Amygdala (tissue), 56 donors: ENCODE measurements at places on chromosomes 13 and 19.

- DNase-seq = no peak
Measured at GRCh38 chr13:74847966-74848365, 634.0 kb downstream of the TBC1D4 start.

DNA sequence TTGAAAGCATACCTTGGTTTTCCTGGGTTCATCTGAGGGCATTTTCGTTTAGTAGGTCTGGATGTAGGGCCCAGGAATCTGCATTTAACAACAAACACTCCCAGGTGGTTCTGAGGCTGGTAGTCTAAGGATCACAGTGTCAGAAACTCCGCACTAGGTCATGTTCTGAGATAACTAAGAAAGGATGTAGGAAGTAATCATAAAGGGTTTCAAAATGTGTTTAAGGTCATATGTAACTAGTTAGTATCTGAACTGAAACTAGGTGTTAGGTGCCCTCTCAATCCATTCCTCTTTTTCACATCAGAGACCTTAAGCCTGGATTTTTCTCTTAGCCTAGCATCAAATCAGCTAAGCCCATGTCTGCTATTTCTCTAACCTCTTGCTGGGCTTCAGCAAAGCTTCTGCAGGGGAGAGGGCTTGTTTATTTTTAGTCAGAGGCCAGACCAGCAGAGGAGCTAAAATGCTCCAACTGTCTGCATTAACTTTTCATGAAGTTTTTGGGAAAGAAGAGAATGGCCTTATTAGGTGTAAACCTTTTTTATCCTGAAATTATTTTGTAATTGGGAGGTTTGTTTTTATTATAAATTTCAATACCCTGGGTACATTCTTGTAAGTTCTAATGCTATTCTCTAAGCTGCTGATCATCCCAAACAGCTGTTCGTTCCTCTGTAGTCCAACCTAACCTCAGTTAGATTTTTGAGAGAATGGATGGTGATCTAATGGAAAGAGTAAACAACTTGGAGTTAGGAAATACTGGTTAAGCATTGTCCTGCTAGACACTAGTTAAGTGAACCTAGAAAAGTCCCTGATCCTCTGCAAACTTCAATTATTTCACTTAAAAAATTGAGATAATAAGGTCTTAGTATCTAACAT is 262.8 kb upstream of the RFC3 start:
- no peak for DNase-seq

GRCh38 chr19:28074773-28075172 is 1138.2 kb downstream of the UQCRFS1 start:
- no peak for DNase-seq

- DNase-seq = no peak
Measured at GRCh38 chr19:55642153-55643002, 1.1 kb upstream of the ZNF581 start.

GRCh38 chr13:33242984-33243617 is 42.5 kb downstream of the STARD13 start:
- DNase-seq = no peak

DNA sequence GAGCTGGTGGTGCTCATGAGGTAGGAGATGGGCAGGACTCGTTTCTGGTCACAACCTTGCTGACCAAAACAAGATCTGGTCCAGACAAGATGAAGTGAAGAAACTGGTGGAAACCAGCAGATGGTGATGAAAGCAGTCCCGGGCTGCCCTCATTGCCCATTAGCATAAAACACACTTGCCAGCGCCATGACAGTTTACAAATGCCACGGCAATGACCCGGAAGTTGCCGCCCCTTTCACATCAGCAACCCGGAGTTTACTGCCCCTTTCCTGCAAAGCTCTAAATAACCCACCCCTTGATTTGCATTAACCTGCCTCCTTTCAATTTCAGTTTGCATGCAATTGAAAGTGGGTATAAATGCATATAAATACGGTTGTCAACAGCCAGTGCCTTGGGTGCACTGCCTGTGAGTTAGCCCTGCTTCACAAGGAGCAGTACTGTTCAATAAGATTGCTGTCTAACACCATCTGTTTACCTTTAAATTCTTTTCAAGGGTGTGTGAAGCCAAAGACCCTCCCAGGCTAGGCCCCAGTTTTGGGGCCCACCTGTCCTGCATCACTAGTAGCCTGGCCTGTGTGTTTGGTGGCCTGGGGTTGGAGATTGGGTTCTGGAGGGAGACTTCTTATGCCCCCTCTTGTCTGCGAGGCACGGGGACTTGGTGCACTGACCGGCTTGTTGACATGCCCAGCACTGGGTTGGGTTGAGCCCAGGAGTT is 38.8 kb downstream of the CHST8 start:
- DNase-seq = no peak

GRCh38 chr19:290372-291005 is 714 bp downstream of the PLPP2 start:
- DNase-seq = peak; percentile 76

GRCh38 chr19:14310055-14310454 is 71.2 kb upstream of the ADGRE5 start:
- no peak for DNase-seq

DNA sequence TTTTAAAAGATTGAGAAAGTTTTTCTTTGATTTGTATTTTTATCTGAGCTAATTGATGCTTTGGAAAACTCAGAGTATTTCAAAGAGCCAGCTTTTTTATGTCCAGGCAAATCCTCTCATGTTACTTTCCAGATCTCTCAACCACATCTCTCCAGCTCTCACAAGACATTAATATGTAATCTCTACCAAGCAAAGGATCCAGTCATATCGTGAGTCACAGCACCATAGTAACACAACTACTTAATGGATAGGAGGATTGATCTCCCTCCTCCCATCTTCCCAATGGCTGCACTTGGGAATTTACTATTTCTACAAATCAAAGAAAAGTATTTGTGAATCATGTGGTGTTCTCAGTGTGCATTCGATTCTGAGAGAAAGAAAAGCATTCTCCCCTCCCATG is 63.3 kb downstream of the POU4F1 start:
- no peak for DNase-seq

GRCh38 chr13:21089830-21090229 is 28.4 kb upstream of the LATS2 start:
- no peak for DNase-seq

GRCh38 chr13:72071713-72072112 is 204.7 kb upstream of the DACH1 start:
- no peak for DNase-seq

GRCh38 chr19:36041831-36042230 is 9.2 kb upstream of the CLIP3 start:
- DNase-seq = no peak

DNA sequence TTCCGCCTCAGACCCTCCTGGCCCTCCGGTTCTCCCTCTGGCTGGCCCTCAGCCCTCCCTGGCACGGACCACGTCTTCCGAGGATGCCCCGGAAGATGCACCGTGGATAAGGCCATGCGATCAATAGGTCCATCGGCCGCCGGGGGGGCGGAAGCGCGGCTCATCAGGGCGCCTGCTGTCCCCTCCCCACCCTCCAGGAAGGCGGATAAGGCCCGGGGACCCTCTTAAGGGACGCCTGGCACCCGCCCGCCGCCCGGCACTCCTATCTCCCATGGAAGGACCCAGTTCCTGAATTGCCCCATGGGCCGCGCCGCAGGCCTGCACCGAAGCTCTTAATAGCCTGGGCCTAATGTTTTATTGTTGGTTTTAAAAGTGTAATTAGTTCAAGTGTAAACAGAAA is 46.2 kb upstream of the TCF3 start:
- DNase-seq = no peak
